ENCODE measurements at places on chromosomes 16 and 17. TPM values are rescaled to one million over a fixed set of nuclear protein-coding genes. Genes with fewer than 3 reads are reported as not detected.

- DNase-seq = no peak
- H3K4me3 ChIP-seq = no peak overlapping the region
- H3K4me1 ChIP-seq = peaks cover 21% of the 10 kb centered on the region
- no peaks in the 10 kb centered on the region for H3K36me3 ChIP-seq
These were observed 23.3 kb downstream of the CCR7 start for GRCh38 chr17:40541873-40542557.

DNA sequence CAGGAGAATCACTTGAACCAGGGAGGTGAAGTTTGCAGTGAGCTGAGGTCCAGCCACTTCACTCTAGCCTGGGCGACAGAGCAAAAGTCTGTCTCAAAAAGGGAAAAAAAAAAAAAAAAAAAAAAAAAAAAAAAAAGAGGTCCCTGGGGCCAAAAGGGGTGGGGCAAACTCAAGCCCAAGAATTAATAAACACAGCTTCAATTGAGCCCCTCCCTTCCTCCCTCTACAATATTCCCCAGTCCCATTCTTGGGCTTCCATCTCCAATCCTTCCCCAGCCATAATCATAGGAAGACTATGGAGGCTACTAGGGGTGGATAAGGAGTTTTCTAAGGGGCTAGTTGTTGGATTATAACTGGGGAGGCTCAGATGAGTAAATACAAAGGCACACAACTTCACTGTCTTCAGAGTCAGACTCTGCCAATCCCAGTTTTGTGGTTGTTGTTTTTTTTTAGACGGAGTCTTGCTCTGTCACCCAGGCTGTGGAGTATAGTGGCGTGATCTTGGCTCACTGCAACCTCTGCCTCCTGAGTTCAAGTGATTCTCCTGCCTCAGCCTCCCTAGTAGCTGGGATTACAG lies 9.5 kb downstream of the CAVIN1 start:
- no peaks in the 10 kb centered on the region for H3K27me3 ChIP-seq
- H3K36me3 ChIP-seq = peaks cover 41% of the 10 kb centered on the region
- no peak overlapping the region for H3K4me3 ChIP-seq
- H3K27ac ChIP-seq = no peak overlapping the region
- DNase-seq = no peak
- H3K4me1 ChIP-seq = peaks cover 23% of the 10 kb centered on the region

GRCh38 chr17:34582185-34582900 lies 3.0 kb downstream of the TMEM132E start:
- no peak for DNase-seq
- H3K4me1 ChIP-seq = peaks cover 21% of the 10 kb centered on the region
- H3K4me3 ChIP-seq = no peak overlapping the region
- H3K27ac ChIP-seq = no peak overlapping the region
- H3K27me3 ChIP-seq = no peaks in the 10 kb centered on the region
- no peaks in the 10 kb centered on the region for H3K36me3 ChIP-seq

- peaks cover 13% of the 10 kb centered on the region for H3K36me3 ChIP-seq
- H3K27me3 ChIP-seq = no peaks in the 10 kb centered on the region
- DNase-seq = no peak
- H3K27ac ChIP-seq = peak overlapping the region; percentile 41
These were observed 466 bp upstream of the HSF4 start for GRCh38 chr16:67163999-67164558.

LPO gene
- total RNA-seq = 0.11 TPM

DCUN1D3 gene
- total RNA-seq = 3.8 TPM
